ENCODE measurements at places on chromosomes 7 and 10.

GRCh38 chr7:4962872-4963775 lies 4.1 kb upstream of the MMD2 start:
- no peak for DNase-seq

GRCh38 chr10:132918617-132919373 lies 23.6 kb downstream of the CFAP46 start:
- DNase-seq, result no peak

- DNase-seq, result peak; percentile 22
Measured at GRCh38 chr7:157904211-157904865, 567.5 kb downstream of the DNAJB6 start.

- no peak for DNase-seq
Measured at GRCh38 chr10:9621216-9621615, 1396.5 kb upstream of the CELF2 start.

GRCh38 chr7:131829947-131830558 lies 273.6 kb upstream of the PODXL start:
- no peak for DNase-seq

DNA sequence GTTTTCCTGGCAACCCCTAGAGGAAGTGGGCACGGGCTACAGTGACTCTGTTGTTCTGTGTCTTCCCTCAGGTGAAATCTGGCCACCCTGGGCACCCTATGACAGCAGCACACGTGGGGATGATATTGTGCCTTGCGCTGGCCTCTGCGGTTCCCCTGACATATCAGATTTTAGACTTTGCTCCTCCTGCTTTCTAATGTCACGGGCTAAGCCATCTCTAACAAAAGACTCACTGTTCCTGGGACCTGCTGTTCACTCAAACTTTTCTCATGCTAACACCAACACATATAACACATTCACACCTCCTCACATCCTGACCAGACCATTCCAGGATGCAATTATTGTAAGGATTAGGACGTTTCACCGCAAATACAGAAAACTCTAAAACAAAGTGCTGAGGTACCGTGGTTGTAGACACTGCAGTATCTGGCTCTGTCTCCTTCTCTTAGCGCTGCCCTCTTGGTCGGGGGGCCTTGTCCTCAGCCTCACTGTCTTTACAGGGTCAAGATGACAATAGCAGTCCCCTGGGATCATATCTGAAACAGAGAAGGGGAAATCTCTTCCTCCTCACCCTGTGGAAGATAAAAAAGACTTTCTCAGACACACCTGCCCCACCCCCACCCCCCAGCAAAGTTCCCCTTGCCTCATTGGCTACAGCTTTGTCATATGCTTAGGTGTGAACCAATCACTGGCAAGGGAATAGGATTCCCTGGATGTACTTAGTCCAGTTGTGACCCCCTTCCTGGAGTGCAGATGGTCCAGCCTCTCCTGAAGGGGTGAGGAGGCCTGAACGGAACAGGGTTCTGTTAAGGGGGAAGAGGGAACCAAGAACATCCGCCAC lies 14.1 kb downstream of the CHN2 start:
- DNase-seq, result peak; percentile 80

GRCh38 chr7:157689269-157690057 lies 352.7 kb downstream of the DNAJB6 start:
- no peak for DNase-seq

DNA sequence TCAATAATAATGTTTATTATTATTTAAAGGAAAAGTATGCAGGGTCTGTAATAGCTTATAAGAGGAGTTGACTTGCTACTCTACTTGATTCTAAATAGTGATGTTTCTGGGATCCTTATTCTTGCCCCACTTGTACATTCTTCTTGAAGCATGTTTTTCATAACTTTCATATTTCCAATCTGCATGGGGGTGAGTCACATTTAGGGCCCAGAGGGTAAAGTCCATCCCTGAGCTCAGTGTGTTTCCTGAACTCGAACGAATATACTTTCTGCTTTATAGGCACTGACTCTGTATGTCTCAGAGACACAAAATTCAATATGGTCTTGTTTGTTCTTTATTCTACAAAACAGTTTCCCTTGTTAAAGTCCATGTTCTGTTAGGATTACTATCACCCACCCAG lies 61.0 kb upstream of the SMIM30 start:
- DNase-seq, result no peak

DNA sequence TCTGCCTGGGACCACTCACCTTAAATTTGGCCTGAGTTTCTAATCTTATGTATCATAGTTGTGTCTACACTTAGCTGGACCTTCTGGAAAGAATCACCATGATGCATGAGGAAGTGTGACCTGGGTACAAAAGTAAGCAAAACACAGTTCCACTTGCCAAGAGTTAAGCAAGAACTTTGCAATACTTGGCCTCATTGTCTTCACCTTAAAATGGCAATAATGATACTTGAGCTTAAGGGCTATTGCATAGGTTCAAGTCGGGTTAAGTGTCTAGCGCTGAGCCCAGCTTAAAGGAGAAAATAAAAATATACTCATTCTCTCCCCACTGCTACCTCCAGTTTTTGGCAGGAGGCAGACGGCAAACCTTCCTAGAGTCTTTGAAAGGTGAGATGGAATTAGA lies 133.9 kb upstream of the BMPER start:
- no peak for DNase-seq

DNA sequence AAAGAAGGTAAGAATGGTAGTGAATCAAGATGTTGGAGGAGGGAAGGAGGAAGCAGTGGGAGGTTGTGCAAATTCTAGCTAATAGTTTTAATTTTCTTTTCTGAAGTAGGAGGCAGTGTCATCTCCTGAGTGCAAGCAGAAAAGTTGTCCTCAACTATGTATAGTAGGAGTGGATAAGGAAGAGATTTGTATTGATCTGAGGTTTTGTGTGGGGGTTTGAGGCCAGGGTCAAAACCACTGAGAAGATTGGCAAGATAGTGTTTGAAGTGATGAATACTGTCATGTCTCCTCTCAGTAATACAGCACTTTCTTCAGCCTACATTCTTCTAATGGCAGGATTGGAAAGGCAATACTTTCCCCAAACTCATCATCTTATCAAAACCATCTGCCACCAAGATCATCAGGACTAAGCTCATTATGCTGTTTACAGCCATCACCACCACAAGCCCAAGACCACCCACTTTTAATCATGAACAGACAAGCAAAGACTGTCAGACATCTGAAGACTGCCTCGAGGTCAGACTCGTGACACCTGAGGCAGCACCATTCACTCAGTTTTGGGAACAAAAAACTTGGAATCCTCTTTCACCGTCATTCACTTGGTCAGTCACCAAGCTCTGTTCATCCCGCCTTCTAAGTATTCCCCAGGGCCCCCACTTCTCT lies 1.5 kb upstream of the MIOS start:
- DNase-seq, result no peak

DNA sequence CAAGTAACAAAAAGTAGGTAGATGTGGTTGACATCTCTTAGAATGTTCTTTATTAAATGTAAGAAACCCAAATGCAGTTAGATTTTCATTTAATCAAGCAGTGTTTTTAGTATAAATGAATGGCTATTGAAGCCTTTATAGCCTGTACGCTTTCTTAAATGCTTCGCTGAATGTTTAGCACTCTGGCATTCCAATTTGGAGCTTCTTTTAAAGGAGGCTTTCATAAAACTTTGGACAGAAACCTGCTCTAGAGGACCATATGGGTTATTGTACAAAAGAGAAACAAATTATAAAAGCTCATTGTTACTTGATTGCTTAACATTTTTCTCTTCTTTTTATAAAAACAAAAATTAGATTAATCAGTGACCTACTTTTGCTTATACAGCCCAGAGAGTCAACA lies 59.5 kb downstream of the KCND2 start:
- DNase-seq, result no peak

DNA sequence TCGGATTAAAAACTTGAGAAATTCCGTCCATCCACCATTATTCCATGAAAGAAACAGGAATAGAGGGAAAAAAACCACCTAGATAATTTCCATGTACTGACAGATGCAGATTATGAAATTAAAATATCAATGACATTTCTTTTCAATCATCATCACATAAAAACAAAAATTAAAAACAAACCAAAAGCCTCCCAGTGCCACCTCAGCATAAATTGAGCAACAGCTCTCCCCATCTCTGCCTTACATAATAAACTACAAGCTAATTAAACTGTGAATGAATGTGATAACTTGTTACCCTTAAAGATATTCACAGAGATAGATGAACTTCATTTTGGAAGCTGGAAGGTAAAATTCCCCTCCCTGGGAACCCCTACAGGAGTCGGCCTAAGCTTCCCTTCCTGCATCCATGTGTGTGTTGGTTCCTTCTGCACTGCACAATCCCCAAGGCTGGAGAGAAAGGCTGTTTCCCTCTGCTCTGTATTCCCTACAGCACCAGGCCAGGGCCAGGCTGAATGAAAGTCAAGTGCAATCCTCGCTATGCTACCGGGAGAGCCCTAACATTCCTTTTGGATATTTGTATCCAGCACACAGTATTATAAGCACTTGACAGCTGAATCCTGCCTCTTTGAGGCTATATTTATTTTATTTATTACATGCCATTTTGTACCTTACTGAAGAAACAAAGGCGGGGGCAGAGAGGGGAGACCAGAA lies 8.1 kb downstream of the CCDC6 start:
- no peak for DNase-seq

DNA sequence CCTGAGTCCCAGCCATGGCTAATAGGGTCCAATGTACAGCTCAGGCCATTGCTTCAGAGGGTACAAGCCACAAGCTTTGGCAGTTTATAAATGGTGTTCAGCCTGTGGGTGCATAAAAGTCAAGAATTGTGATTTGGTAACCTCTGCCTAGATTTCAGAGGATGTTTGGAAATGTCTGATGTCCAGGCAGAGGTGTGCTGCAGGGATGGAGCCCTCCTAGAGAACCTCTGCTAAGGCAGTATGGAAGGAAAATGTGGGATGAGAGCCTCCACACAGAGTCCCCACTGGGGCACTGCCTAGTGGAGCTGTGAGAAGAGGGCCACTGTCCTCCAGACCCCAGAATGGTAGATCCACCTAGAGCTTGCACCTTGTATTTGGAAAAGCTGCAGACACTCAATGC lies 779.9 kb downstream of the GRM8 start:
- DNase-seq, result no peak

DNA sequence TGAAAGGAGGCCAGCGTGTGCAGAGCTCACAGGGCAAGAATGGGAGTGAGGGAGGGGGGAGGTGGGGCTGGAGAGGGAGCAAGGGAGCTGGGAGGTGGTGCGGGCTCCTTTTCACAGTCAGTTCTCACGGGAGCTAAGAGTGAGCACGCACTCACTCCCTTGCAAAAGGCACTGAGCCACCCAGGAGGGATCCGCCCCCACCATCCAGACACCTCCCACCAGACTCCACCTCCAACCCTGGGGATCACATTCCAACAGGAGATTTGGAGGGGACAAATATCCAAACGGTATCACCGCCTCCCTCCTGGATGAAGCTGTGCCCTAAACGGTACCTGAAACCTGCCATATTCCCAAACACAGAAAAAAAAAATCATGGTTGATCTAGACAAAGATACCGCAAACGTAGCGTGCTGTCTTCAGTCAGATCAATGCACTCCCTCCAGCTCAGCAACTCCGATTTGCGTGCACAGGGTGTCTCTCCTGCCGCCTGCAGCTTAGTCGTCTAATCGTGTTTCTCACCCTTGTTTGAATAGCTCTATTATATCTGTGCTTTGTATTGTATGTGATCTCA lies 20.3 kb upstream of the PRKAG2 start:
- DNase-seq, result no peak

DNA sequence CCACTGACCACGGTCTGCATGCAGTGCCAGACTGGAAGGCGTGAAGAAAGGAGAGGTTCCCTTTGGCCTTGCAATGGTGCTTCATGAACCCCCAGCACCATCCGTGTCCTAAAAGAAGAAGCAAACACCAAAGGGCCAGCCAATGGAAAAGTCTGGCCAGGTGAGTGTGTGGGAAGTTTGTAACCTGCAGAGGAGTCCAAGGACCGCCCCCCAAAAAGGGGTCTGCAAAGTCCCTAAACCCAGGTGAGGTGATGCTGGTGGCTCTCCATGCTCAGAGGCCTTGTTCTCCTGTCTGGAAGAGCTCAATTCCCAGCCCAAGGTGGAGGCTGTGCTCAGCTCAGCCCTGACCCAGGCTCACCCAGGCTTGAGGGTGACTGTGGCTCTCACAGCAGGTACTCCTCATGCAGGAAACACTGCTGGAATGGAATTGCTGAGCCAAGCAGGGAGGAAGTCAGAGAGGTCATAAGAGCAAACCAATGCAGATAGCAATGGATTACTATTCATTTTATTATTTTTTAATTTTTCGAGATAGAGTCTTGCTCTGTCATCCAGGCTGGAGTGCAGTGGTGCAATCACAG lies 52.4 kb upstream of the NANOS1 start:
- DNase-seq, result no peak

- no peak for DNase-seq
Measured at GRCh38 chr10:22338931-22339330, 6.4 kb upstream of the SPAG6 start.

DNA sequence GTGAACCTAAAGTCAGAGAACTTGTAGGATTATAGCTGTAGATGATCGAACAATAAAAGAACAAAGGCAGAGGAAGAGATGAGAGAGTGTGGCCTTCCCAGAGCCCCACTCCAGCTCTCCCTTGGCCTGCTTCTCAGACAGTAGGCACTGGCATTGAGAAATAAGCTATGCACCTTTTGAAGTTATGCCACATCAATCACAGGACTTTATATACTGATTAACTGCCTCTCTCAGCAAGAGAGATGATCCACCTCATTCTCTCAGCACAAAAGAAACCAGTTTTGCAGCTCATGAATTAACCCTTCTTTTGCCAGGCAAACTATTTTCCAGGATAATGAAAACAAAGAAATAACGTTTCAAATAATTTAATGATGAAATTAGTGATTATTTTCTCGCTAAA lies 22.0 kb upstream of the CTTNBP2 start:
- DNase-seq, result no peak

- DNase-seq, result no peak
Measured at GRCh38 chr10:112750427-112751167, 199.4 kb upstream of the TCF7L2 start.

DNA sequence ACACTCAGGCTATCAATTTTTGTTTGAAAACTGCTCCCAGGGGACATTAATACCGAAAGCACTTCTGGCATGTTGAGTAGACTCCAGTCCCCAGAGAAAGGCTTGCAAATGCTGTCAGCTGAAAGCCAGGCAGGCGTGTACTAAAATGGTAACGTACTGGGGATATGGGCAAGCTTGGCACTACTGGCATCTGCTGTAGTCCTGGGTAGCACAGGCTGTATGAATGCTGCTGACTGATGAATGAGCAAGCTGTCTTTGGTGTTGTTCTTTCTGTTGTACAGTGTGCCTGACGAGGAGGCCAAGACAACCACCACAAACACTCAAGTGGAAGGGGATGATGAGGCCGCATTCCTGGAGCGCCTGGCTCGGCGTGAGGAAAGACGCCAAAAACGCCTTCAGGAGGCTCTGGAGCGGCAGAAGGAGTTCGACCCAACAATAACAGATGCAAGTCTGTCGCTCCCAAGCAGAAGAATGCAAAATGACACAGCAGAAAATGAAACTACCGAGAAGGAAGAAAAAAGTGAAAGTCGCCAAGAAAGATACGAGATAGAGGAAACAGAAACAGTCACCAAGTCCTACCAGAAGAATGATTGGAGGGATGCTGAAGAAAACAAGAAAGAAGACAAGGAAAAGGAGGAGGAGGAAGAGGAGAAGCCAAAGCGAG lies 53.5 kb upstream of the AGBL3 start:
- no peak for DNase-seq

- no peak for DNase-seq
Measured at GRCh38 chr10:64731016-64731415, 1209.8 kb downstream of the REEP3 start.

GRCh38 chr7:43572516-43573049 lies 10.3 kb upstream of the STK17A start:
- DNase-seq, result peak; percentile 81
